Osteocyte (in vitro differentiated cells): ENCODE measurements at places on chromosomes 13 and 19. TPM values are rescaled to one million over a fixed set of nuclear protein-coding genes. Genes with fewer than 3 reads are reported as not detected.

DNA sequence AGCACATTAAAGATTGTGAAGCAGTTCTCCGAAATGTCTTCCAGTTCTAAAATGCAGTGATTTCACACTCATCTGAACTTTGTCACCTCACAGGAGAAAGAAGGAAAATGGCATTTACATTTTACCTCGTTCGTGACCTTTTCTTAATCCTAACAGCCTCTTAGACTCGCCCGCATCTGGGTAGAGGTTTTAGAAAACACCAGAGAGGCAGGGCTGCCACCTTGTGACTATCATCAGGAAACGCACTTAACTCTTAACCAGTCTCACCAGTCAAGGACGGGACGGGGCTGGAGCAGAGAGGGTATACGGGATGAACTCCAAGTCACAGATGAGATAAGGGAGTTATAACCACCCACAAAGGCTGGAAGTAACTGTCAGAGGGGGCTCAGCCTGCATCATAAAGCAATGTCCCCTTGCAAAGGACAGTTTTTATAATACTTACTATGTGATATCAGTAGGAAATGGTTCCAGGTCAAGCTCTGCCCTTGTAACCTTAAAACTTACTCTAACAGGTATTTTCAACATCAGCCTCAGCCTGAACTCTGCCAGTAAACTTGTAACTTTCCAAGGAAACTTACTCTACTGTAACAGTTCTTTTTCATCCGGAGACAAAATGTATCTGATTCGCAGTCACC is 8.6 kb upstream of the CEACAM6 start:
- no peak for DNase-seq

GRCh38 chr19:19185853-19186740 is 5.9 kb downstream of the BORCS8 start:
- DNase-seq: no peak

- no peak for DNase-seq
Measured at GRCh38 chr13:102598061-102598460, 1.3 kb downstream of the TPP2 start.

DNA sequence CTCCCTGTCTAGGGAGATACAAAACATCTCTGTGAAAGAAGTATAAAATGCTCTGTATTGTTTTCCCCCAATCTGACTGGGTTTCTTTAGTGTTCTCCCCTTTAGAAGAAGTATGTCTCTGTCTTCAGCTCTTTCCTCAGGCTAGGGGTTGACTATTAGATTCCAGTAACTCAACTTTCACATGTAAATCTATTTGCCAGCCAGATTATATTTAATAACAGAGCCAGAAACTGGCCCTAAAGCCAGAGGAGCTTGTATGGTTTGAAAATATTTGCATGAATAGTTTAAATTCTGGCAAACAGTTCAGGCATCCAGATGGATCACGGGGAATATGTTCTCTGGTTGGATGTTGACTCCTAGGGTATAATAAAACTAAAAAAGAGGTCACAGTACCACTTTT is 22.3 kb upstream of the CYSLTR2 start:
- no peak for DNase-seq

NLRP7 gene
- total RNA-seq: not detected in 2 replicates

DNA sequence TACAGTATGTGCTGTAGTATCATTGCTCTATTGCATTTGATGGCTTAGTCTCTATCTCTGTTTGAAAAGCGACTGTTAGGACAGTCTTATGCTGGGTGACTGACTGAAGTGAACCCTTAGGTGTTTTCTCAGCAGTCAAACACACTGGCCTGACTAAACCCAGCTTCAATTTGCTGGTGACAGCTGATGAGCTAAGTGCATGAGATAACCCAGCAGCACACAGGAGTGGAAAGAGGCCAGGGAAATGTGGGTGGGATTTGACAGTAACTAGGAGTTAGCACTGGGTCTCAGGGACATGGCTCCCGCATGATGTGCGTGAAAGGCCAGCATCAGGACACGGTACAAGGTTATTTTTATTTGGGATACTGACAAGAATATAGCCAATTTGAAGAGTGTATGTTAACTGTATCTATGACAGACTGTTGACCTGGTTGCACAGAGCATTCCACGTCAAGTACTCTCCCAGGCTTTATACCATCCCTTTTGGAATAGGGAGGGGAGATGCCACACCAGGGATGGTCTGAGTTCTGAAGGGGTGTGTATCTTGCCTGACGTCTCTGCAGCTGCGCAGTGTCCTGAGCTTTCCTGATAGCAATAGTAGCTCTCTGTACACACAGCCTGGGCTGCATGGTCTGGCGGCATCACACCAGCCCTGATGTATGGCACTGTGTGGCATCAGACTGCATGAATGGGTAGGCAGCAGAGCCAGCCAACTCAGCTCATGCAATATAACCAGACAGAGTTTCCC is 144.8 kb downstream of the FLT1 start:
- no peak for DNase-seq

KLC3 gene
- total RNA-seq: 0.21 TPM in 1 of 2 replicates, not detected in the other

- no peak for DNase-seq
Measured at GRCh38 chr13:85728811-85729210, 70.4 kb downstream of the SLITRK6 start.

- no peak for DNase-seq
Measured at GRCh38 chr13:43128504-43128961, 105.1 kb downstream of the DNAJC15 start.

TUBA3C gene
- total RNA-seq: not detected in 2 replicates

DNA sequence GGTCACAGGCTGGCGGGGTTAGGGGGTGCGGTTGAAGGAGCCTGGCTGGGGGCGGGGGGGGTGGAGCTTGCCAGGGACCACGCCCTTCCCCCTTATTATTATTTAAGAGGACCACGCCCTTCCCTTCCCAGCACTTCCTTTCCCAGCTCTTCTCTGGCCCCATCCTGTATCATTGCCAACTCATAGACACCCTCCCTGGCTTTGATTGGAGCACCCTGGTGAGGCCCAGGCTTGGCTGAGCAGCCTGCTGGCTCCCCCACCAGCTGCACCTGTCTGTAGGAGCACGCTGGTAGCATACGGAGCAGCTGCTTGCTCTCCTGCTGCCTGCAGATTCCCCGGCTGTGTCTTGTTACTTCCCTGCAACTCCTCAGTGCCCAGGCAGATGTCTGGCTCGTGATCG is 62.5 kb upstream of the PDX1 start:
- no peak for DNase-seq

FKBP8 gene
- 242 and 253 TPM in 2 replicates for total RNA-seq

LILRB1 gene
- not detected in 2 replicates for total RNA-seq

DYRK1B gene
- 31.7 and 34.0 TPM in 2 replicates for total RNA-seq

FGF21 gene
- not detected in 2 replicates for total RNA-seq

CYP2F1 gene
- total RNA-seq: not detected in 2 replicates

IL12RB1 gene
- 0.50 and 0.51 TPM in 2 replicates for total RNA-seq

TMEM272 gene
- total RNA-seq: not detected in 2 replicates

- DNase-seq: no peak
Measured at GRCh38 chr13:81874681-81875661, 1534.0 kb upstream of the SPRY2 start.

DNA sequence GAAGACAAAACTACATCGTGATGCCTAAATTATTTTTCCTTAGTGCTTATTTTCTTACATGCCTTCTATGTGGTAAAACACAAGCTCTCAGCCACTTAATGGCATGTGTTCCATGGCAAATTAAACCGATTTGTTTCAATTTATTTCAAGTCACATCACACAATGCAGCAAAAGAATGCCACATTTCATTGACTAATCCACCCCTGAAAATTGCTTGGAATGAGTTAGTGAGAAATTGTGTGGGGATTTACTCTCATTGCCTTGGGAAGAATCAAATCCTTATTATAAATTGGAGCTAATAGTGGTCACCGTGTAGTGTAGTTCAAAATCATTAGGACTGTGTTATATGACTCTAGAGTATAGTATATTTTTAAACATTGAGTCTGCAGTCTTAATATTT is 485.5 kb upstream of the KLHL1 start:
- DNase-seq: no peak

GRCh38 chr13:95623141-95623540 is 21.4 kb downstream of the DZIP1 start:
- DNase-seq: no peak

DNA sequence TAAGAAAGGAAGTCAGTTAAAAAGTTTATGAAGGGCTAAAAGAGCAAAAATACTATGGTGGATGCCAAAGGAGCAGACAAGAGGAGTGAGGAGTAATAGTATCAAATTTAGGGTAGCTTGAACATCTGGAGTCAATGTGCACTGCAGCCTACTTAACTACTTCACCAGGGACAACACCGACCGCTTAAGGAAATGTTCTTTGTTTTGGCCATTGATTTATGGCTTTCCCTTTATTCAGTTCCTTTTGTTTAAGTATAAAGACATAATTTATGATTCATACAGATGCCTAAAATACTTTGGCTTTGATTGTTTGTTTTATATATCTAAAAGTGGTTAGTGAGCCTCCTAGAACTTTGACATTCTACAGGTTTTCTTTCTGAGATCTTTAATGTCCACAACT is 276.3 kb upstream of the PRR20A start:
- DNase-seq: no peak
